ENCODE measurements at places on chromosomes 12 and 14.

DNA sequence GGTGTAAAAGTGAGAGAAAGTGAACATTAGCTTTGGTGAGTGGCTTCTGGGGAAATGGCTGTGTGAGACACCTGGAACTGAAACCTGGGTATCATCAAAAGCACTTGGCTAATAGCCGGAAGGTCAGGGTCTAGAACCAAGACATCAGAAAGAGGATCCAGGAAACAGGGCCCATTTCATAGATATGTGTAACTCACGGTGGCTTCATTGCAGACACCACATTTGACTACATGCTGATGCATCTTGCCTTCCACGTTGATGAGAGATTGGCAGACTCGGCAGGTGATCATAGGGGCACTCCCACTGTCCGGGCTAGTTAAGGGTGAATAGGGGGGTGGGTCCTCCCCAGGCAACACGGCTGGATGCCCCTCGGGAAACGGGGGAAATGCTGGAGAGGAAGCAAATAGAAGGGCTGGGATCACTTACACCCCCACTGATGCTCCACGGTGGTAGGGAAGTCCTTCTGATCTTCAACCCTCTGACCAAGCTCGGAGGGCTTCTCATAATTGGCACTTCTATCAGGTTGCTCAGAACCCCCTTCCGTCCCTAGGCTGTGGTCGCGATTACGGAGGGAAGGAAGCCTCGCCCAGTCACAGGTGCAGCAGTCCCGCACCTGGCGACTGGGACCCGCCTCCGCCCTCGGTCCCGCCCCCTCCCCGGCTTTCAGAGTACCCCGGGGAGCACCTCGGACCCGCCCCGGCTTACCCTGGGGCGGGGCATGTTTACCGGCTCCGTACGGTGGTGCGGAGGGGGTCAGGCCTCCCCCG, 593 bp downstream of the PIP4P1 start:
- H3K4me3 ChIP-seq, result peak overlapping the region; percentile 93
- peak overlapping the region; percentile 94 for H3K27ac ChIP-seq
- peak; percentile 45 for DNase-seq
- no peaks in the 10 kb centered on the region for H3K27me3 ChIP-seq
- H3K4me1 ChIP-seq, result peaks cover 31% of the 10 kb centered on the region

DNA sequence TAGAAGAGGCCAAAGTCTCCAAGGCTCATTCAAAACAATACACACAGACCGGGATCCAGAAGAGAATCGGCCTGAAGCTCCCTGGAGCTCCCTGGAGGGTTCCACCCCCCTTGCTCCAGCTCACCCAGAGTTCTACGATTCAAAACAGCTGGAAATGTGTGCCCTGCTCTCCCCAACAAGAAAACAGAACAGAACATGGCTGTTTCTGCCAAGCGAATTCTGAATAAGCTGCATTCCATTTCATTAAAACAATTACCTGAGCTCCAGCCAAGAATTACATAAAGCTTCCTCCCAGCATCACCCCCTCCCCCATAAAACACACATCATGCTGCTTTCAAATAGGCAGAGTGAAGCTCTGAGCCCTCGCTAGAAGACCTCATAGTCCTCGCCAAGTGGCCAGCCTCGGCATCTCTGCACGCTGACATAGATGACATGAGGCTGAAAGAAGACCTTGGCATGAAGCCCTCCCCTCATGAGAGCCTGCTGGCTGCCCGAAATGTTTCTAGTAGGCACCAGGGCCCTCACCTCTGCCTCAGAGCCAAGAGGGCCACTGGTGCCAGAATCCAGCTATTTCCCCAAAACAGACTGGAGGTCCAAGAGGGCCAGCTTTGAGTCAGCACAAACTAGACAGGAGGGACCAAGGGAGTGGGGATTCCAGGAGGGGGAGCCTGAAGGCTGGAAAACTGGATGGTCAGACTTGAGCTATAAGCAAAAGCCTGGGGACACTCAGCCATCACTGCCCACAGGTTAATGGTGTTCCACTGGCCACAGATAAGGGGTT, 8.3 kb downstream of the PXN start:
- peaks cover 24% of the 10 kb centered on the region for H3K36me3 ChIP-seq
- H3K4me1 ChIP-seq, result peaks cover 83% of the 10 kb centered on the region
- no peaks in the 10 kb centered on the region for H3K27me3 ChIP-seq
- DNase-seq, result no peak
- H3K27ac ChIP-seq, result peak overlapping the region; percentile 86

DNA sequence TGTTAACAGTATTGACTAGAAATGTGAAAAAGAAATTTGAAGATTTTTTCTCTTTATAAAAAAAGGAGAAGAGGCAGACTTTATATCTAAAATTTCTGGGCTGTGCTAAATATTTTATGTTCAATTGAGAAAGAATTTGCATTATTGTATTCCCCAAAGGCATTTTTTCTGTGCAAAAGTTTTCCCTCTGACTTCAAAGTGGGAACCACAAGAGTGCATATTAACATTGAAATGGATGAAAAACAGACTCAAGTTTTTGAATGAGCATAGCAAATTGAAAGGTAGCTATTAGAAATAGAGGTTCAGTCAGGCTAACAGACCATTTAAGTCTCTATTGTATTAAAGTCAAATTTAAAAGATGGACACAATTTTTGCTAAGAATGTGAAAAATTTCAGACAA, 95.2 kb downstream of the RASSF9 start:
- H3K27ac ChIP-seq, result no peak overlapping the region
- no peak overlapping the region for H3K4me3 ChIP-seq
- H3K4me1 ChIP-seq, result no peaks in the 10 kb centered on the region
- H3K36me3 ChIP-seq, result no peaks in the 10 kb centered on the region

- no peak overlapping the region for H3K27ac ChIP-seq
- no peaks in the 10 kb centered on the region for H3K36me3 ChIP-seq
- H3K4me3 ChIP-seq, result no peak overlapping the region
- H3K27me3 ChIP-seq, result no peaks in the 10 kb centered on the region
- H3K4me1 ChIP-seq, result no peaks in the 10 kb centered on the region
Observed at GRCh38 chr12:84554199-84554723, 358.3 kb downstream of the SLC6A15 start.

- peak overlapping the region; percentile 96 for H3K27ac ChIP-seq
- DNase-seq, result no peak
- H3K4me1 ChIP-seq, result peaks cover 31% of the 10 kb centered on the region
- H3K4me3 ChIP-seq, result peak overlapping the region; percentile 85
Observed at GRCh38 chr12:56021889-56022497, 1.1 kb downstream of the IKZF4 start.

DNA sequence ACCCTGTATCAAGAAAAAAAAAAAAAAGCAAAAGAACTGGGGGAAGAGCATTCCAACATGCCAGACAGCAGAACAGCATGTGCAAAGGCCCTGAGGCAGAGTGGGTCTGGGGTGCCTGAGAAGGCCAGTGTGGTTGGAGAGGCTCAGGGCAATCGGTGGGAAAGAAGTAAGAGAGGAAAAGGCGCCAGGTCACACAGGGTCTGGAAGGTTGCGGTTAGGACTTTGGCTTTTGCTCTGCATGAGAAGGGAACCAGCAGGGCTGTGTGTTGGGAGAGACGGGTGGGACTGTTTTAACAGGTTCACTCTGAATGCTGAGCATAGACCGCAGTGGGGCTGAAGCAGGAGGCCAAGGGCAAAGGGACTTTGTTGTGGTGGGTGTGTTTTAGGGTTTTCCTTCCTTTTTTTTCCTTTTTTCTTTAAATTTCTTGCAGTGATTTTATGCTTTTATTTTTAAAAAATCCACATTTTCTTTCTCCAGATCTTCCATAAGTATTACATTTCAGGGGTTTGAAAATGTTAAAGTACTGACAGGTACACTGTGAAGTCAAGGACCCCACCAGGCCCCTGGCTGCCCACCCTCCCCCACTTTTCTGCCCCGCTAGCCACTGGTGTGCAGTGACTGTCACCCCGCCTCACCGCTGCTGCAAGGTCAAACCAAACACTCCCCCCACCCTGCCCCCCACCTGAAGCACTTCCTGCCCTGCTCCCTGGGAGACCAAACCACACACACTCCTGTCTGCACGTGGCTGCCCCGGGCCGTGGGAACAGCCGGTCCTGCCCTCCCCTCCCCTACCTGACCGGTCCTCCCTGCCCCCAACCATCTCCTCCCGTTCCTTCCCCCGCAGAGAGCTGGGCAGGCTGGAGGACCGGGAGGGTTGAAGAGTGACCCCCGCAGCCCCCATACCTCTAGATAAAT, 30.0 kb downstream of the DTX1 start:
- DNase-seq, result peak; percentile 51
- no peaks in the 10 kb centered on the region for H3K36me3 ChIP-seq

DNA sequence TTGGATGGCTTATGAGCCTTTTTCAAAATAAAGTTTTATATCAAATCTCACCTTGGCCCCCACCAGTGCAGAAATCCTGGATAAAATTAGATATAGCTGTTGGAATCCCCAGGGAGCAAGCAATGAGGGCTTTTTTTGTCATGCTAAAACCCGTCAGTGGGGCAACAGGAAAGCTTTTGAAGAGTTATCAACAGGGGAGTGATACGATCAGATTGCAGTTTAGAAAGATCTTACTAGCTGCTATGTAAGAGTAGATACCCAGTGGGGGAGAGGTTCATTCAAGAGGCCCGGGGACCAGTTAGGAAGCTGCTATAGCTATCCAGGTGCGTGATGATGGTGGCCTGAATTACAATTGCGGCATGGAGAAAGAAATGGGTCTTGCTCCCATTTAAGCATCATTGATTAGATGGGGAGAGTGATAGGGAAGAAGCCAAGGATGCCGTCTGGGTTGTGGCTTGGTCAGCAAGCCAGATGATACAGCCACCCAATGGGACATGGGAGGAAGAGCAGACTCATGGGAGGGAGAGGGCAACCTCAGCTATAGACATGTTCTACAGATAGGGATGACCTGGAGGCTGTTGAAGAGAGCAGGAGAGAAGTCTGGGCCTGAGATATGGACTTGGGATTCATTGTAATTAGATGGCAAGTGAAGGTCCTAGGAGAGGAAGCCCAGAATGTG, 272.4 kb downstream of the DPF3 start:
- no peak for DNase-seq
- H3K4me1 ChIP-seq, result peaks cover 4% of the 10 kb centered on the region
- H3K27me3 ChIP-seq, result no peaks in the 10 kb centered on the region

DNA sequence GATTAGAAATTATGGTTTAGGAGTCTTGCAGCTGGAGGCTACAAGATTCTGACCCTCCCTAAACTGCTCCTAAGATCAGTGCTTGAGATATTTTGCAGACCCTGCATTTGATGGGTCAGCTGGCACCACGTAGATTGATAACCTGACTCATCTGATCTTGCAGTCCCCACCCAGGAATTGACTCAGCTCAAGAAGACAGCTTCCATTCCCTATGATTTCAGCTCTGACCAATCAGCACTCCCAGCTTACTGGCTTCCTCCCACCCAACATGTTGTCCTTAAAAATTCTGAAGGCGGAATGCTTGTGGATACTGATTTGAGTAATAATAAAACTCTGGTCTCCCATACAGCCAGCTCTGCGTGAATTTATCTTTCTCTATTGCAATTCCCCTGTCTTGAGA, 23.2 kb upstream of the MTHFD1 start:
- H3K4me1 ChIP-seq, result no peaks in the 10 kb centered on the region
- H3K27me3 ChIP-seq, result no peaks in the 10 kb centered on the region
- no peak for DNase-seq
- H3K4me3 ChIP-seq, result no peak overlapping the region
- H3K27ac ChIP-seq, result no peak overlapping the region
- H3K36me3 ChIP-seq, result no peaks in the 10 kb centered on the region

- peak overlapping the region; percentile 8 for H3K27ac ChIP-seq
- peaks cover 76% of the 10 kb centered on the region for H3K36me3 ChIP-seq
- H3K27me3 ChIP-seq, result no peaks in the 10 kb centered on the region
- DNase-seq, result no peak
Observed at GRCh38 chr14:65057695-65058094, 44.6 kb downstream of the MAX start.

- no peak for DNase-seq
- H3K4me3 ChIP-seq, result no peak overlapping the region
- H3K27me3 ChIP-seq, result no peaks in the 10 kb centered on the region
- H3K36me3 ChIP-seq, result no peaks in the 10 kb centered on the region
Observed at GRCh38 chr12:115611477-115611876, 666.0 kb downstream of the MED13L start.

DNA sequence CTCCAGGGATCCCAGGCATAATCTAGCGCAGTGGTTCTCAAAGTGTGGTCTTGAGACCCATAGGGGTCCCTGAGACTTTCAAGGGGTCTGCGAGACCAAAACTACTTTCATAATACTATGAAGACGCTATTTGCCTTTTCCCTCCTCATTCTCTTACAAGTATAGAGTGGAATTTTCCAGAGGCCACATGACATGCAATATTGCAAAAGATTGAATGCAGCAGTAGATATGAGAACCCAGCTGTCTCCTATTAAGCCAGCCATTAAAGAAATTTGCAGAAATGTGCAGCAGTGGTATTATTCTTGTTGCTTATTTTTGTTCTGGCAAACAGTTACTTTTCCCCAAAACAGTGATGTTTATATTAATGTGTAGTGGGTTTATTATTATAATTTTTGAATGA, 62.8 kb downstream of the VWF start:
- no peak overlapping the region for H3K27ac ChIP-seq
- H3K4me1 ChIP-seq, result peaks cover 4% of the 10 kb centered on the region

DNA sequence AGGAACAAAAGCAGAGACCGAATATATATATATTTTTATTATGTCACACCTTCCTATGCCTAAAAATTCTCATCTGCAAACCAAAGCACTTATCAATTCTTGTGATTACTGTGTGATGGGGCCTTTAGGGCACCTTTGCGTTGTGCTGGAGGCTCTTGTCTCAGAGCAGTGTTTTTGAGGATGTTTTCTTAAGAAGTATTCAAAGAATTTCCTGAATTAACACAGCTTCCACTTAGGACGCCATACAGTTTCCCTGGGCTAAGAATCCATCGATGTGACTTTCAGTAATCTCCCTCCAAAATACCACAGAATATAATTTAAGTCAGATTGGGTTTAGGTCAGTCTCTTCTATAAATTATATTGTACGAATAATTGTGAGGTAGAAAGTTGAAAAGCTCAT, 22.0 kb upstream of the HIF1A start:
- H3K4me3 ChIP-seq, result no peak overlapping the region
- no peaks in the 10 kb centered on the region for H3K36me3 ChIP-seq
- no peak for DNase-seq
- peaks cover 5% of the 10 kb centered on the region for H3K4me1 ChIP-seq
- no peaks in the 10 kb centered on the region for H3K27me3 ChIP-seq

DNA sequence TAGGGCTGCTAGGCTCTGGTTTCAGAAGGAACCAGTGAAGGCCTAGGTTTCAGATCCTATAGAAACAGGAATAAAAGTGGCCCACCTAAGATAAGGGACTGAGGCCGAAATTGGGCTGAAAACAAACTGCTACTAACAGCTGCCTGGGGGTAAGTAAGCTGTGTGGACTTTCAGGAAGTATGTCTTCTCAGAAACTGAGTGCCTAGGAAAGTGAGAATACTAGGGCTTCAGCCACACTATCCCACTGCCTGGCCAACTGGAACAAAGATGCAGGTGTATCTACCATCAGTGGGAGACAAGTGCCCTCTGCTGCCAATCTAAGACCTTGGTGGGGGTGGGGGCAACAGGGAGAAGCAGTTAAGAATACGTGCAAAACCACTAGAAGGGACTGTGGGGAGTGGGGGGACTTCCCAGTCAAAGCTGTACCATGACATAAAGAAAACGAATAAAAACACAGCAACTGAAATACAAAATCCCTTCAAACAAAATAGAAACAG, 82.5 kb downstream of the MED13L start:
- peak overlapping the region; percentile 25 for H3K4me3 ChIP-seq
- DNase-seq, result peak; percentile 61
- H3K27me3 ChIP-seq, result no peaks in the 10 kb centered on the region
- H3K27ac ChIP-seq, result peak overlapping the region; percentile 80
- H3K36me3 ChIP-seq, result no peaks in the 10 kb centered on the region

- H3K27me3 ChIP-seq, result no peaks in the 10 kb centered on the region
- no peak overlapping the region for H3K27ac ChIP-seq
- H3K4me3 ChIP-seq, result no peak overlapping the region
- H3K36me3 ChIP-seq, result no peaks in the 10 kb centered on the region
- no peak for DNase-seq
Observed at GRCh38 chr12:61853945-61854344, 406.3 kb upstream of the USP15 start.

- no peak overlapping the region for H3K27ac ChIP-seq
- peaks cover 41% of the 10 kb centered on the region for H3K4me1 ChIP-seq
- no peak for DNase-seq
Observed at GRCh38 chr12:92070054-92070863, 75.4 kb downstream of the BTG1 start.
